ENCODE measurements at places on chromosomes 6 and 20.

GRCh38 chr6:27642744-27643456 lies 170.0 kb upstream of the ZNF184 start:
- no peak for DNase-seq

DNA sequence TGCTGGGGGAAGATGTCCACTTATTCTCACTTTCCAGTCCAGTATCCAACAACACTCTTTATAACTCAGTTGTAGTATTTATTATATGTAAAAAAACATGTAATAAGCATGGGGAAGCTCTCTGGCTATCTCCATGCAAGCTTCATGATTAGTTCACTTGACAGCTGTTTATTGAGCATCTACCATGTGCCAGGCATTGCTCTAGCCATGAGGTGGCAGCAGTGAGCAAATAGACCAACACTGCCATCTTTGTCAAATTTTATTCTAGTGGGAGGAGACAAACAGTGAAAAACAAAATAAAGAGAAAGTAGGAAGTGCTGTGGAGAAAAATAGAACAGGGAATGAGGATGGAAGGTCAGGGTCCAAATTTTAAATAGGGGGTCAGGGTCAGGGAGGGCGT lies 131.8 kb downstream of the CFAP61 start:
- DNase-seq, result no peak

GRCh38 chr20:11502671-11503070 lies 415.0 kb upstream of the BTBD3 start:
- DNase-seq, result no peak

DNA sequence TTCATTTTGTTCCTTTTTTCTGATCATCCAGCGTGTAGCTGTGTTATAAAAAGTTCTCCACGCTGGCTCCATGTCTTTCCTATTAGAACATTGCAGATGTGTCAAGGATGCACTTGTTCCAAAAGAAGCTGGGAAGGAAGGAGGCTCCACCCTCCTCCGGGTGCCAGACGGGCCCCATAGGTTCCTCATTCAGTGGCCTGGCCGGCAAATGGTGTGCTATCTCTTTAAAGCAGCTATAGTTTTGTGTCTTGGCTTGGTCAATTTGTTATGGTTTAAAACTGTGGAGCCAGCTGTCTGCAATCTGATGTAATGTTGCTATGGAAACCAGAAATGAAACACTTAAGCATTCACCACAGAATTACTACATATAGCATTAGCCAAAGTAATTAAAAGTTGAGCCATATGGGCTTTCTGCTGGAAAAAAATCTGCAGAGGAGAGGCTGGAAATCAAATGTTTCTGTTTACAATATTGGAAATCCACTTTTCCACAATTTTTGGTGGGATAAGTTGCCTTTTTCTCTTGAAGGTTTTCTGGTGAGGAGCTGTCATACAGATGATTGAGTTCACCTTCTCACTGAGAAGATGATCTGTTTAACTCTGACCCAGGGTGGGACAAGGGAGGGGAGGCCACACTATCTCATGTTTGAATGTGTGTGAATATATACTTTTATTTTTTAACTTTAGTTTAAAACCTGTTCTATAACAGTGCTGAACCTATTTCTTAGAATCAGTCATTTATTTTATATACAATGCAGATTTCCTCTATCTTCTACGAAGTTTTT lies 167.4 kb downstream of the SASH1 start:
- no peak for DNase-seq

DNA sequence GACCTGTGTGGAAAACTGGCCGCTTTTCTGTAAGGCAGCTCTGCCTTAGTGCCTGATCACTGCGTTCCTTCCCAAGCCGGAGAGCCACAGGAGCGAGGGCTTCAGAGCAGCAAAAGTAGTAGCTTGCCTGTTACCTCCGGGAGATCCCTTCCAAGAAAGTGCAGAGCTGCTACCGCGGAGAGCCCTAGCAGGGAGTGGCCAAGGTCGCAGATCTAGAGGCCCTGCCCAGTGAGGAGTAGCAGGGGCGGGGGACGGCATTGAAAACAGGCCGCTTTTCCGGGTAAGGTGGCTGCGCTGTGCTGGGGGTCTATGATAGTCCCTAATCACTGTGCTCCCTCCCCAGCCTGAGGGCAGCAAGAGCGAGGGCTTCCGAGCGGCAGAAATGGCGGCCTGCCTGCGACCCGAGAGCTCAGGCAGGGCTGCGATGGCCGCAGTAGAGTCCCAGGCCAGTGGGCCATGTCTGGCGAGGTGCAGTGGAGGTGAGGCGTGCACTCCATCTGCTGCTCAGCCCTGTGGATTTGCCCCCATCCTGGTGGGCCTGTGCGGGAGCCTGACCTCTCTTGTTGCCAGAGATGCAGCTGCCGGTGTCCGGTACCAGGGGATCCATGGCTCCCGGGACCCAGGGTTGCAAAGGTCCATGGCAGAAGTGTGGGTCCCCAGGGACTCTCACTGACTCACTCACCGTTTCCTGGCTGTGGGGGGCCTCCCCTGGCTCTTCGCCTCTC lies 67.3 kb downstream of the KLHL32 start:
- DNase-seq, result no peak

- no peak for DNase-seq
Measured at GRCh38 chr6:34462010-34462409, 3.9 kb upstream of the PACSIN1 start.

Data from cortex of kidney (tissue), 1 donor.